ENCODE measurements at places on chromosomes 3 and 15. TPM values are rescaled to one million over a fixed set of nuclear protein-coding genes. Genes with fewer than 3 reads are reported as not detected.

The DOCK3 gene
- total RNA-seq, result under 0.01 TPM

The CEP19 gene
- total RNA-seq, result 1.6 TPM

The RTP3 gene
- 0.43 TPM for total RNA-seq

The SEMA3F gene
- 0.32 TPM for total RNA-seq

The SEMA3G gene
- 0.32 TPM for total RNA-seq

The UCN2 gene
- total RNA-seq, result 6.0 TPM

The INTS14 gene
- 41.0 TPM for total RNA-seq

The ACKR4 gene
- total RNA-seq, result 9.5 TPM

The CFAP91 gene
- 0.43 TPM for total RNA-seq

The BNC1 gene
- total RNA-seq, result 5.2 TPM

The AGBL1 gene
- total RNA-seq, result not detected

The GPR149 gene
- not detected for total RNA-seq

The PLCB2 gene
- 0.64 TPM for total RNA-seq

The BCHE gene
- total RNA-seq, result 1.6 TPM

The ARL14 gene
- total RNA-seq, result not detected

The PTH1R gene
- total RNA-seq, result 2.6 TPM

The MBNL1 gene
- total RNA-seq, result 445 TPM

The FAM107A gene
- total RNA-seq, result not detected

The SERINC4 gene
- under 0.01 TPM for total RNA-seq

The SCAANT1 gene
- not detected for total RNA-seq

The CELF6 gene
- total RNA-seq, result not detected

The AHSG gene
- total RNA-seq, result not detected

The CACNA2D2 gene
- not detected for total RNA-seq

The GP5 gene
- not detected for total RNA-seq

The XYLB gene
- total RNA-seq, result 4.8 TPM

The FGF7 gene
- 369 TPM for total RNA-seq

The SNURF gene
- total RNA-seq, result 12.1 TPM

The CNTN4 gene
- total RNA-seq, result 6.9 TPM

The CCR5 gene
- total RNA-seq, result not detected

The MYH15 gene
- under 0.01 TPM for total RNA-seq

The TMEM40 gene
- total RNA-seq, result not detected

The FANCD2OS gene
- total RNA-seq, result not detected

The C2CD4B gene
- total RNA-seq, result not detected

The TGM5 gene
- total RNA-seq, result not detected

The SCG5 gene
- total RNA-seq, result 17.7 TPM

The ACAN gene
- total RNA-seq, result not detected

The PROS1 gene
- total RNA-seq, result 12.1 TPM

The SLC15A2 gene
- under 0.01 TPM for total RNA-seq

The SCN11A gene
- total RNA-seq, result under 0.01 TPM

The C3orf22 gene
- total RNA-seq, result not detected

The TLR9 gene
- not detected for total RNA-seq

The SERF2 gene
- 321 TPM for total RNA-seq

The SLC28A2 gene
- not detected for total RNA-seq

The GOLGA6L2 gene
- not detected for total RNA-seq

The IL17RC gene
- total RNA-seq, result 42.8 TPM

The ACKR2 gene
- not detected for total RNA-seq

The PRR20G gene
- total RNA-seq, result not detected

The TUSC7 gene
- not detected for total RNA-seq

The SEC22A gene
- 41.9 TPM for total RNA-seq

The PSTPIP1 gene
- not detected for total RNA-seq

The FBN1 gene
- total RNA-seq, result 333 TPM
